CD4-positive, alpha-beta T cell treated with Interleukin-12 subunit alpha and Interleukin-12 subunit beta, for 1 hour (primary cell): ENCODE measurements at places on chromosomes 2 and 18.

GRCh38 chr2:88216641-88217040, 46.5 kb downstream of the THNSL2 start:
- DNase-seq, result no peak

GRCh38 chr2:28451793-28452533, 43.9 kb upstream of the PLB1 start:
- no peak for DNase-seq

DNA sequence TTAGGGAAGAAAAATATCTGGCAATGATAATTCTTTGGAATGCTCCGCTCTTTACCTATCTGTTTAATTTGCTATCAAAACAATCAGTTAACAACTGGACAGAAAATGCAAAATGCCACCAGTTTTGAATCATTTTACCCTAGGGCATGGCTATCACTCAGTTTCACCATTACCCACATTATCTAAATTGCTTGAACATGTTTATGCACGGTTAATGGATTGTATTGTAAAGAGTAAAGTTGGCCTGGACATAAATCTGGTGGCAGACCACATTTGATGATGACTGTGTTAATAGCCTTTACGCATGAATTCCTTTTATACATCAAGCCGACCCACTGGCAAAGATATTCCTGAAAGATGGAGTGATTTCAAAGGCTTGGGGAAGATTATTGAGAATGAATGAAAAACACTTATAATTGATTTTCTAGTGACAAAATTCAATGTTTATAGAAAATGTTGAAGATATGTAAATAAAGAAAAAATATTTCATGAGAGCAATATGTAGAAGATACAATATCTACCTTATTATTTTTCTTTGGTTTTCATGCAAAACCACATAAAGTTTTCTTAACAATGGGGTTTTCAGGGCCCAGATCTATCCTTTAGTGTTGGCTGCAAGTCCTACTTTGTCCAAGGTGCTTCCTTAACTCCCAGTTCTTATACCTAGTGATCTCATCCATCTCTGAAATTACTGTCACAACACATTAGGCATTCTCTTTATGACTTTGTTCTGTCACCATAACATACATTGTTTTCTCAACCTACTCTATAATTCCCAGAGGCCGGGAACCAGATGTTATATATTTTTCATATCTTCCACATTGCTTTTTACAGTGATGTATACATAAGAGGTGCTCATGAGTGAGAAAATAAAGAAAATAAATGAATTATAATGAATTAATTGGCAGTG, 265.1 kb downstream of the RIT2 start:
- no peak for DNase-seq

- DNase-seq, result no peak
Observed at GRCh38 chr2:18550433-18550832, 10.0 kb downstream of the RDH14 start.

DNA sequence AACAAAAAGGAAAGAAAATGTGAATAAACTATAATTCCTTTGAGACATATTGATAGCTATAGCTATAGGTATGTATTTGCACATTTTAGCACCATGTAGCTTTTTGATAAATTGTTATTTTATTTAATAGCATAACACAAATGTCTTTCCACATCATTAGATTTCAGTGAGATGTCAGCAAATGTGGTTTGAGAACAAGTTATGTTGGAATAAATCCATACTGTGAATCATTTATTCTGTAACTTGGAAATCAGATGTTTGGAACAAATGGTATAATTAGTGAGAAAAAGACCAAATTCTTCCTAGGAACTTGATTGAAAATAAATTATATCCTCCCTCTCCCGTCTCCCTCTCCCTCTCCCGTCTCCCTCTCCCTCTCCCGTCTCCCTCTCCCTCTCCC, 62.8 kb downstream of the NABP1 start:
- DNase-seq, result no peak
